ENCODE measurements at places on chromosomes 6 and 20.
A peak's percentile ranks its signal among the peaks of the same experiment; 100 is the strongest.

DNA sequence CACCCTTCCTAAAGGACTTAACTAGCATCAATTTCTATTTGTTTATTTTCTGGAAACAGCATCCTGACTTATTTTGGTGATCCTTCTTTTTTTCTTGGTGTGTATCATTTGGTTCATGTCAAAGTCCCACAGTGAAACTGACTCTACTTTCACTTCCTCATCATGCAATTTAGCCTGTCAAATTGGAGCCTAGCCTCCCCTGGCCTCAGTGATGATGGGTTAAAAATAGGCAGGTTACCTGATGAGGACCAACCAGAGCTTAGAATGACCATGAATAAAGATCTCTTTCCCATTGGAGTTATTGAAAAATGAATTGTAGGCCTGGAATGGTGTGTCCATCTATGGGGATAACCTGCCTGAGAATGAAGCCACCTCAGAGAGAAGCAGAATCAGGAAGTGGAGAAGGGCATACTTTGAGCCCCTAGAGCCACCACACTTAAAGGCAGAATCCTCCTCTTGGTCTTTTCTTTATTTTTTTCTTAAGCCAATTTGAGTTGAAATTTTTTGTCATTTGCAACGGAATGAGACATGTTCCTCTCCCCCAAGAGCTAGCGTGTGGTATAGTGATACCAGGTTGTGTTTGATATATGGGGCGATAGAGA is 105.6 kb downstream of the BTBD3 start:
- no peak for DNase-seq

- DNase-seq, result no peak
Measured at GRCh38 chr20:37350649-37351574, 5.0 kb downstream of the SRC start.

DNA sequence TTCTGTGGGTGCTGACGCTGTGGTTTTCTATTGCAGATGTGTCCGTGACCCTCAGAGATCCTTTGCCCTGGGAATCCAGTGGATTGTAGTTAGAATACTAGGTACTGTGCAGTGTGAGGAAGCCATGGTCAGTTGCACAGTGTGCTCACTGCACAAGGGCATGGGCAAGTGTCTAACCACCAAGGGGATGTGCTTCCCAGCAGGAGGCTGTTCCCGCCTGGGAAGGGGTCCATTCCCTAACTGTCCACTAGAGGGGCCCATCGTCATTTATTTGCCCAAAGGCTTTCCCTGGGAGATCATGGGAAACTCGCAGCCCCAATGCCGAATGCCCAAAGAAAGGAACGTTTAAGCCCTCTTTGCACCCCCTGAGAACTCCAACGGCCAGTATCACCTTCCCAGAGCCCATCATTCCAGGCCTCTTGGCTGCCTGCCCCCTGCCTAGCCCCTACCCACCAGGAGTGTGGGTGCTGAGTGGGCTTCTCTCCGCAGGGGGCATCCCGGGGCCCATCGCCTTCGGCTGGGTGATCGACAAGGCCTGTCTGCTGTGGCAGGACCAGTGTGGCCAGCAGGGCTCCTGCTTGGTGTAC is 26.2 kb downstream of the SLCO4A1 start:
- DNase-seq, result peak; percentile 63

DNA sequence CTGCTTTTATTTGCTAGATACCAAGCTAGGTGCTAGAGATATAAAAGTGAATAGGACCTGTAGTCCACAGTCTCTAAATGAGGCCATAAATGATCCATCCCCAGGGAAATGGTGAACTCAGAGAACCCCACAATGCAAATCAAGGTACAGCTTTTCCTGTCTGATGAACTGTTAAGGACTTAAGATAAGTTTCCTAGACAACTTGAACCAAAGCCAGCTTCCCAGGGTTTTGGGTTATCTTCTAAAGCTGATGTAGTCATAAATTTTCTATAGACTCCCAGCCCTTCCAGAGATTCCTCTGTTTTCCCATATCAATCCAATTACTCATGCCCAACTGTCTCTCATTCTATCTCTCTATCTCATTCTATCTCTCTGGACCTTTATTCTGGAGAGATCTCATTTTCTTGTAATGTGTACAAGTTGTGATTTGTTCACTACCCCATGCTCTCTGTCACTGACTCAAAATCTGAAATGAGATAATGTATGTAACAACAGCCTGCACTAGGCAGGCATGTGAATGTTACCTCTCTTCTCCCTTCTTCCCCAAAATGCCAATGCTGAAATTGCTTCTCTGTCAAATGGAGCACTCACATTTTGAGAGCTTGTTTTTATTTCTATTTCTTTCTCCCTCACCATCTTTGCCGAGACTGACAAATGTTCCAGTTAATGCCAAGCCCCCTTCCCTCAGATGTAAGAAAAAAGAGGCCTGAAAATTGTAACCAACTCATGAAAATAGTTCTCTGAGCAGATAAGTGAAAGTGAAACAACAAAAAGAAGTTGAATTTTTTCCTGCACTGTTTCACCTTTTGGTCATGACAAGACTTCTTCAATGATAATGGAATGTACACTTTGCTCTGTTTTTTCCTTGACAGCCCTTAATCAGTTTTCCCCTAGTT is 279.9 kb downstream of the SLC35F1 start:
- no peak for DNase-seq

GRCh38 chr6:125157725-125158124 is 4.2 kb downstream of the TPD52L1 start:
- DNase-seq, result no peak

GRCh38 chr6:135555550-135555949 is 58.0 kb upstream of the AHI1 start:
- no peak for DNase-seq

GRCh38 chr20:59171986-59172385 is 8.4 kb downstream of the ZNF831 start:
- DNase-seq, result no peak

DNA sequence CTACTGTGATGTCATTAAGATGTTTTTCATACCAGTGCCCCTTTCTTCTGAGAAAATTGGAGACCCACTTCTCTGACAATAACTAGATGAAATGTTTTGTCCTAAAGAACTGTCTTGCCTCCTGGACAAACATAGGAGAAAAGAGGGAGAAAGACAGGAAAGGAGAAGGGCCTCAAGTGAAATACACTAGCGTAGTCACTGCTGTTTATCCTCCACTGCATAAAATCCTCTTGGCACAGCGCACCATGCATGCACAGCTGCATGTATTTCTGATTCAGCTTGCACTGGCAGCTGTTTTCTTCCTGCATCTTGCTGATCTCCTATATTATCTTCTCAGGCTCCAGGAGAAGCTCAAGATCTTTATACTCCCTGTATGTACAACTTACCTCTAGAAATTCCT is 158.0 kb upstream of the BMP5 start:
- no peak for DNase-seq

GRCh38 chr20:37943033-37943432 is 40.1 kb downstream of the VSTM2L start:
- no peak for DNase-seq

DNA sequence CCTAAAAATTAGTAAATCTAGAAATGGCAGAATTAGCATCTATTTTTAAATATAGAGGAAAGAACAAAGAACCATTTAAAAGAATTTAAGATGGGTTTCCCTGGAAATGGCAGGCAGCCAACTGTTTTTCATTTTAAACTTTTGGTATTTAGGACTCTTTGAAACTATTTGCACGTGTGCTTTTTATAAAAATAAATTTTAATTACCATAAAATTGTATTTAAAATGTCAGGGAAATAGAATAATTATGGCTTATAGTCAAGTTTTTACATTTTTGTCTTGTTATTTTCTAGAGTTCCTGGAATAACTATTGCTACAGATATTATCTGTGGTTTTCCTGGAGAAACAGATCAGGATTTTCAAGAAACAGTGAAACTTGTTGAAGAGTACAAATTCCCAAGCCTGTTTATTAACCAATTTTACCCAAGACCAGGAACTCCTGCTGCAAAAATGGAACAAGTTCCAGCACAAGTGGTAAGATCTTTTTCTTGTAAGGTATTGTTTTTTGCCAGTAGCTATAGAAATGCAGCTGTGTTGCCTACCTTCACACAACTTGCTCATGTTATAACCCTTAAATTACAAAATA is 528.7 kb upstream of the SOX4 start:
- no peak for DNase-seq

DNA sequence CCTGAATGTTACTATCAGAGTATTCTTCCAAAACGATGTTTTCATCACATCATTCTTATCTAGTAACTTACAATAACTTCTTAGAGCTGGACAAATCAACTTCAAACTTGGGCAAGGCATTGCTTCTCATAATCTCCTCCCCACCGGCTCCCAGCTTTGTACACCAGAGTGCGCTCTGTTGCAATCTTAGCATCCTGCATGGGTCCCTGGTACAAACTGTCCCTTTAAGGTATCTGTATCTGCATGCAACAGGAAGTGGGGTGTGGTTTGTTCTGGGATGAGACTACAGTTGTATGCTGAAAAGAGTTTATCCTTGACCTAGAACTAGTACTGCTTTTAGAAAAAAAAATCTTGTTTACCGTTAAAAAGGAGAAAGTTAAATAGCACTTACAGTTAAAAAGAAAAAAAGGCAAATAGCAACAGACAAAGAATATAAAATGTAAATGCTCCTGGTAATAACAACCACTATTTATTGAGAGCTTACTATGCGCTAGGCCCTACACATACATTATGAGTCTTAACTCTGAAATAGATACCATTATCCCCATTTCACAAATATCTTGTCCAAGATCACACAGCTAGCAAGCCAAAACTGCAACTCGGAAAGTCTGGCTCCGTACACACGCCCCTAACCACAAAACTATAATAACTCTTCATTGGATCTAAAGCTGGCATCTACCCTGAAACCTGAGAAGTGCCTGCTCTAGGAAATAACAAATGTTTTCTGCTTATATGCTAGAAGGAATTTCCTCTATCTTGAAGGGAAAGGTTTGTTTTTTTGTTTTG is 9.8 kb upstream of the HECA start:
- DNase-seq, result no peak

DNA sequence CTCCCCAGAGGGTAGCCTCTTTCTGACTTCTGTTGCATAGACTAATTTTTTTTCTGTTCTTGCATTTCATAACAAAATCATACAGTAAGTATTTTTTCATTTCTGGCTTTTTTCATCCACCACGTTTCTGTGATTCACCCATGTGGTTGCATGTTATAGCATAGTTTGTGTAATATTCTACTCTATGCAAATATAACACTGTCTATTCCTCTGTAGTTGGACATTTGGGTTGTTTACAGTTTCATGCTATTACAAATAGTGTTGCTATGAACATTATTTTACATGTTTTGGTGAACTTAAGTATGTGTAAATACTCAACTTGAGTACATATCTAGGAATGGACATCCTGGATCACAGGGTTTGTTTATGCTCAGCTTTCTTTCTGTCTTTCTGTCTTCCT is 187.2 kb upstream of the KCNG1 start:
- no peak for DNase-seq

DNA sequence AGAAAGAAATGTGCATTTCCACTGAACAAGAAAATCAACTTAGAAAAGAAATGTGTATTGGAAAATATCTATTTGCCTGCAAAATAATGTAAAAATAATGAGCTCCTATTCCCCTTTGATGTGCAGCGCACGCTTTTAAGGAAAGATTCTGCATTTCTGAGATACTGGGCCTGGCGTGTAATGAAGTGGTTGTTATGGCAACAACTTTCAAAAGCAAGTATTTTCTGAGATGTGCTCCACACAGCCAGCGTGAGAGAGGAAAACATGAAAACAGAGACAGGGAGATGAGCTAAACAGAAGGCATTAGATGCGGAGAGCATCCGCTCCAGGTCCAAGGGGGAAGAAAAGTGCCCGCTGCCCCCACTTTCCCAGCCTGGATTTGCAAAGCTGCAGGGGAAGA is 39.1 kb upstream of the GTSF1L start:
- DNase-seq, result no peak

DNA sequence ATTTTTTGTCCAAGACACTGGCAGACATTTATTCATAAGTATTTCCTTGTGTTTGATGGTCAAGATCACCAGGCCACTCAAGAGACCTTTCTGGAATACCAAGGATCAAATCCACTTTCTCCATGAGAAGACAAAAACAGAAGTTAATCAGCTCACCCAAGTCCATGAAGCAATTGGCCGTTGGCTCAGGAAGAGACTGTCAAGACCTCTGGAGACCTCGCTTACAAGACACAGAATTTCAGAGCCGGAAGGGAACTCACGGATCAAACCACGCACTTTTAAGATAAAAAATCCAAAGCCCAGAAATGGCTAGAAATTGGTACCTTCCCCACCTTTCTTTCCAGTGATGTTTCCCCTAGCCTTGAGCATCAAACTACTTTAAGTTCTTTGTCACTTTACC is 3.3 kb downstream of the TRERF1 start:
- no peak for DNase-seq

- DNase-seq, result peak; percentile 50
Measured at GRCh38 chr6:15399641-15400470, 154.0 kb downstream of the JARID2 start.

- no peak for DNase-seq
Measured at GRCh38 chr20:46992640-46993035, 98.0 kb downstream of the EYA2 start.

- DNase-seq, result no peak
Measured at GRCh38 chr20:10557685-10558084, 116.1 kb downstream of the JAG1 start.

DNA sequence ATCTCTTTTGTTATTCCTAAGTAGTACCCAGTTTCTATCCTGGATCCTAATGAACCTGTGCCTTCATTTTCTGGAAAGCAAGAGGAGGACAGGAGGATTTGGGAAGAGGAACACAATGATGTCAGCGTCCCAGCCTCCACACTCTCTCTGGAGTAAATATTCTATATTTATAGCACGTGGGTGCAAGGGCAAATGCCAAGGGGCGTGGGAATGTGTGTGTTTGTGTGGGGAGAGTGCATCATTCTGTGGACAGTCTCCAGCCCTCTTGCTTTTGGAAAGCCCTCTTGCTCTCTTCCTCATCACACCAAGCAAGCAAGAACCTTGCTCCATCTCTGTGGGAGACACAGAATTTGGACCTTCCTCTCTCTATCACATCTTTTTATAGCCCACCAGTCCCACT is 103.2 kb upstream of the EMILIN3 start:
- no peak for DNase-seq

DNA sequence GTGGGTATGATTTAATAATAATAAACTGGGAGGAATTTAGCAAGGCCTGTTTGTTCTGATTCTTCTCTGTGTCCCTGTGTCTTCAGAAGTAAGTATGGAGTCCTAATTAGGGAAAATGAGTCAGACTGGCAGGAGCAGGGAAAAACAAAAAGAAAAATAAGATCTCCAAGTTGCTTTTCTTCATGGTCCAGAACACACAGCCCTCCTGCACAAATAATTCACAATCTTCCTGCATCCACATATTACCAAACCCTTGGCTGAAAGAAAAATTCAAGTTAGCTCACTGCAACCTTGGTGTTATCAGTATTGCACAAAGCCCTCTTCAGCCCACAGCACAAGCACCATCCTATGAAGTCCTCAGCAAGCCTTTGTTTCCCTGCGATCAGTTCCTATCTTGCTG is 142.0 kb upstream of the LAMA2 start:
- no peak for DNase-seq

DNA sequence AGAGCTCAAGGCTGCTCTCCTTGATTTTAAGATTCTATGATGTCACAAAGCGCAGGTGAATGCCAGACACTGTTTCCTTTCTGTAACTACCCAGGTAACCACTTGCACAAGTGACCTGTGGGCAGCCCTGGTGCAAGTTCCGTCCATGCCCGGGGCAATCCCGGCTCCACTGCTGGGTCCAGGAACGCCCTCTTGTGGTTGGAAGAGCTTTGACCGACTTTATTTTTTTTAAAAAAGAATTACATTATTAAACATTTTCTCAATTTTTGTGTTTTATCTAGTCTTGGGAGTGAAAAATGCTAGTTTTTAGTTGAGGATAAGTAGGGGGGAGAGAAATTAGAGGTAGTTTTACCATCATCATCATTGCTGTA is 695.2 kb downstream of the QKI start:
- DNase-seq, result no peak
